Small intestine (tissue), 16 donors: ENCODE measurements at places on chromosomes 13 and 19. TPM values are rescaled to one million over a fixed set of nuclear protein-coding genes. Genes with fewer than 3 reads are reported as not detected.

Gene ZNF738
- polyA plus RNA-seq = 0.67 TPM

Gene SACS
- 2.7 TPM for polyA plus RNA-seq

Gene TJP3
- polyA plus RNA-seq = 285 TPM

- H3K4me1 ChIP-seq = no peaks in the 10 kb centered on the region
- H3K27me3 ChIP-seq = no peaks in the 10 kb centered on the region
- no peak overlapping the region for H3K27ac ChIP-seq
Observed at GRCh38 chr19:23802290-23802689, 43.6 kb upstream of the ZNF681 start.

DNA sequence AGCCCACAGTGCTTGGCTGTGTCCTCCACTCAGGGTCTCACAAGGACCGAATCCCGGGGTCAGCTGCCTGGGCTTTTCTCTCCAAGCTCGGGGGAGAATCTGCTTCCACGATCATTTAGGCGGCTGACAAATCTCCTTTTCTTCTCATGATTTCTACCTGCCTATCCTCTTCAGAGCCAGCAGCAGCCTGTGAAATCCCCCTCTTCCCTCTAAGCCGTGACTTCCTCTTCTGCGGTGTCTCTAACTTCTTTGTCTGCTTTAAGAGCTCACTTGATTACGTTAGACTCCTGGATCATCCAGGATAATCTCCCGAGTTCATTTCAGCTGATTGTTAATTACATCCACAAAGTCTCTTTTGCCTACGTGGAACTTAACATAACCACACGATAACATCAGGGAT is 22.5 kb upstream of the ZNF845 start:
- no peak overlapping the region for H3K27ac ChIP-seq
- H3K4me3 ChIP-seq = no peak overlapping the region
- H3K36me3 ChIP-seq = no peaks in the 10 kb centered on the region
- DNase-seq = no peak
- no peaks in the 10 kb centered on the region for H3K4me1 ChIP-seq

DNA sequence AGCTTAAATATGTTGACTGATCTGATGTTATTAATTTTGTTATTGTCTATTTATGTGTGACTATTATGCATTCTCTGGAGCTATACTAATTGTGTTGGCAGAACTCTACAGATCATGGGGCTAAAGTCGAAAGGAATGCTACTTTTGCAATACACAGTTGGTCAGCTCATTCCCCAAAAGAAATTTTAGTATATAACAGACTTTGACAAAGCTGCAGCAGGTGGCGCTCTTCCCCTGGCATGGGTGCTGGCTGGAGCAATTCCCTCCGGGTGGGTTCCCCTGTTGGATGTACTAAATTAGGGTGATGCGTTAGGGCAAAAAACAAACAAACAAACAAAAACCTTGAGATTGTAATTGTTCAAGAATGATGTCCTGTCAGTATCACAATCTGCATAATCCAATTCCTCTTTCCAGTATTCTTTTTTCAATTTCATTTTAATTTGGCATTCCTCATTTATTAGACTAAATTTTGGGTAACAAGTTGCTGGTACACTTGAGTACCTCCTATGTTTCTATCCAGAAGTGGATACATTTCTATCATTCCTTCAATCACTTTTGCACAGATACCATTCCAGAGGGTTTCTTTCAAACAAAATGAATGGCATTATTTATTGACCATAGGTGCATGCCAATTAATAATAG is 322.8 kb upstream of the EDNRB start:
- H3K4me3 ChIP-seq = no peak overlapping the region
- no peaks in the 10 kb centered on the region for H3K36me3 ChIP-seq
- H3K27me3 ChIP-seq = no peaks in the 10 kb centered on the region
- no peak overlapping the region for H3K27ac ChIP-seq

Gene PRSS57
- not detected for polyA plus RNA-seq

Gene C3
- 552 TPM for polyA plus RNA-seq
